Inflammatory macrophage treated with lipopolysaccharide for 4 hours (primary cell): ENCODE measurements at places on chromosomes 1 and 21.

GRCh38 chr21:17460094-17460493 is 52.7 kb upstream of the CXADR start:
- DNase-seq, result no peak

- no peak for DNase-seq
These were observed 148.8 kb upstream of the CAMK1G start for GRCh38 chr1:209434631-209435217.

- no peak for DNase-seq
These were observed 102.5 kb upstream of the CASZ1 start for GRCh38 chr1:10898921-10899320.

GRCh38 chr1:197360068-197360467 is 92.0 kb downstream of the CRB1 start:
- no peak for DNase-seq

DNA sequence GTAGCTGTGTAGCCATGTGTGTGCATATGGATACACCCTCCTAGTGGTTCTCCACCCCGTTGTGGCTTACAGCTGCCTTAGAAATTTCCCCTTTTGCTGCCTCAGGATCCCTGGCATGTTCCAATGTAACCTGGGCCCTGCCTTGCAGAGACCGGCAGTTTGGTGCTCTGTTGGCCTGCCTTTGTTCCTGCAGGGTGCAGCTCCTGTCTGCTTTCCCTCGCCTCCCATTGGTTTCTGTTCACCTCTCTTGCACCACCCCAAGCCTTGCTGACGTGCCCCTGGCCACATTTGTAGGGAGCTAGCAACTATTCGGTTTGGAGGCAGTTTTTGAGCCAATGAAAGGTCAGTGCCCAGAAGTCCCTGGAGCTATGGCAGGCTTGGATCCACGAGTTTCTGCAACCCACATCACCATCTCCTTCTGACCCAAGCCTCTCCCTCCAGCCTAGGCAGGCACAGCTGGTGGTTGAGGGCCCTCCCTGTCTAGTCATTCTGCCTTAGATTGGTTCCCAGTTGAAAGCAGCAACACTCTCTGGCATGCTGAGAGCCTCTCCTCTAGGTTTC is 54.9 kb downstream of the MAB21L3 start:
- no peak for DNase-seq

DNA sequence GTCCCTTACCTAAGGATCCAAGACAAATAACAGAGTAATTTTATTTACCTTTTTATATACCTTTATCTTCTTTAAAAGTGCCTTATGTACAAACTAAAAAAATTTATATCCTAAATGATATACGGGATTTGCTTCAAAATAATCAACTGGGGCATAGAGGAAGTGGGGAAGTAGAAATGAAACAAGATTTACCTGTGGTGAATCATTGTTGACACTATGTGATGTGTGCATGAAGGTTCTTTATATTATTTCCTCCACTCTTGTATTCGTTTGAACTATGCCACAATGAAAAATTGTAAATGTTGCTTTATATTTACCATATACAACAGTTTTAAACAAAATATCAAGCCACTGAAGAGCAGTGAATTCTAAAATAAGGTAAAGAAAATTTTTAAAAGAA is 13.0 kb downstream of the RGS7 start:
- DNase-seq, result no peak

GRCh38 chr1:27005648-27006496 is 6.8 kb downstream of the TENT5B start:
- no peak for DNase-seq

- peak; percentile 74 for DNase-seq
These were observed 917 bp downstream of the KIAA0040 start for GRCh38 chr1:175191659-175192058.

GRCh38 chr1:21670956-21671902 is 2.1 kb upstream of the RAP1GAP start:
- DNase-seq, result no peak

- no peak for DNase-seq
These were observed 68.4 kb upstream of the EDEM3 start for GRCh38 chr1:184823080-184823479.

GRCh38 chr1:70318191-70318590 is 36.3 kb downstream of the ANKRD13C start:
- DNase-seq, result no peak

- no peak for DNase-seq
These were observed 55.2 kb downstream of the SDC3 start for GRCh38 chr1:30853350-30853749.

DNA sequence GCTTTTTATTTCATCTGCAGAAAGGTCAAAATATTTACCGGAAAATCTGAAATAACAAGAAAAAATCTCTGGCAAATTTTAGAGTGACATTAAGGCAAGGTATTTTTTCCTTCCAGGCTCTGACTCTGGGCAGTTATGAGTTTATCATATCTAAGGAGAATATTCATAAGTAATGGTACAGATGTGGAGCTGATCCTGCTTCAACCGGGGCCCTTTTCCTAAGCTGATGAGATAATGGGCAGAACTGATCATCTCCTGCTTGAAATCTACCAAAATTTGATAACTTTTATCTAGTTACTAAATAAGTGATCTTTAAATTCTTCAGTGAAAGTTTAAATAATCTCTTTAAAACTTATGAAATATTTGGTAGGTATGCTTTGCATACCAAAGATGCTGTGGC is 211.6 kb downstream of the COL11A1 start:
- no peak for DNase-seq

DNA sequence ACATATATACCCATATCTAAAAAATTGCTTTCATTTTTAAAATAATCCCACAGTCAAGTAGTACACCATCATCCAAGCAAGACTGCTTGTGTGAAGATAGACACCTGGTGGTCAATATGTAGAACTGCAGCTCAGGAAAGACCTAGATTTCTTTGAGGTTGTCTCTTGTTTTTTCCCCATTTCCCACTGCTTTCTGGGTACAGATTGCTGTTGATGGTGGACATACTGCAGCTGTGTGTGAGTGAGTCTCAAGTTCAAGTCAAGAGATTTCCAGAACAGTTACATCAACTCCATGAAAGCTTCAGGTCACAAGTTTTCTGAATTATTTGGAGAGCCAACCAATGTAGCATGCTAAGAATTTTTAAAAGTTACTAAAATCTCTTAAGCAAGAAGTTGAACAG is 306.4 kb downstream of the DUSP10 start:
- DNase-seq, result peak; percentile 73

GRCh38 chr1:91506071-91506470 is 5.4 kb downstream of the CDC7 start:
- DNase-seq, result no peak

DNA sequence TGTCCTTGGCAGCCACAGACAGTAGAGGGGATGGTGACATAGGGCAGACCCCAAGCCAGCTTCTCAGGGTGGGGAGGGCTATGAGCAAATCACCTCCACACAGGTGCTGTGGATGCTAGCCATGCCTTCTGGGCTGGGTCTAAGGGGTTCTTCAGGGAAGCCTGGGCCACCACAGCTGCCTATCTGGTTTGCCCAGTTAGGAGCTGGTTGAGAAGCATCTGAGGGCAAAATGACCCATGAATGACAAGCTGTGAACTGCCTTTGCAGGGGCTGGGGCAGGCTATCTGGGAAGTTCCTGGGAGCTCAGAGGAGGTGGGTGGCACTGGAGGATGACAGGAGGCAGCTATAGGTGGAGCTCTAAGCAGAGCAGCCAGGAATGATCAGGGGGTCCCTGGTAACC is 10.1 kb upstream of the ARHGEF10L start:
- no peak for DNase-seq

DNA sequence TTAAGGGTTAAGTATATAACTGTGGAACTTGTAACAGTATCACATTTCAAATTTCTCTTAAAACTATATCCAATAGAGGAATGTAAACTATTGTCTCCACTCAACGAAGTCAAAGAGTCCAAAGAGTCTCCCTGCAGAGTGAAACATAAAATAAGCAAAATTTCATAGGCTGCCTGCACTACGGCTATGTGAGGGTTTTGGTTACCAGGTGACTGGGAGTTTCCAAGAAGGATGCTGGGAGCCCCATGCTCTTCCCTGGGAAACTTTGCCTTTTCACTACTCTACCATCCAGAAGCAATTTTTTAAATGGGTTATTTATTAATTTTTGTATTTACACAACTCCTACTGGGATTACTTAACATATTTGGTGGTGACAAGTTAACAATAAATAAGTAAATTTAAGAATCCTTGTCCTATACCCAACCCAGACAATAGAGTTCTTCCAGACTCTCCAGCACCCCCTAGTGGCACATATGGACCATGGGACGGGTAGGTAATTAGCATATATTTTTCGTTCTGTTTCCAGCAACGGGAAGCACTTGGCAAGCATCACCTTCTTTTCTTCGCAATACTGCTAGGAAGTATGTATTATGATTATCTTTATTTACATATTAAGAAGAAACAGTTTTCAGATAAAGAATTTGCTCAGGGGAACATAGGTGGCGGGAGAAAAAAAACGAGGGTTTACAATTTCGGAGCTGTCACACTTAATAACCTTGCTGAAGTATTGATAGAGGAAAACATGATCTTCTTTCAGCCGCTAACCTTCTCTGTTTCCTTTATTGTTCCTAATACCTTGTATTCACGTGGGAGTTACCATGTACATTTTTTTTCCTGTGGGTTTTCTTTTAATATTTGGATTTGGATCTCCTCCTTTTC is 3.5 kb downstream of the FMO2 start:
- peak; percentile 52 for DNase-seq

GRCh38 chr1:26570287-26570686 is 40.7 kb downstream of the RPS6KA1 start:
- DNase-seq, result no peak

- peak; percentile 95 for DNase-seq
These were observed 2.8 kb downstream of the DOP1B start for GRCh38 chr21:36159356-36159921.

GRCh38 chr1:38207906-38208305 is 161.3 kb upstream of the POU3F1 start:
- DNase-seq, result no peak

DNA sequence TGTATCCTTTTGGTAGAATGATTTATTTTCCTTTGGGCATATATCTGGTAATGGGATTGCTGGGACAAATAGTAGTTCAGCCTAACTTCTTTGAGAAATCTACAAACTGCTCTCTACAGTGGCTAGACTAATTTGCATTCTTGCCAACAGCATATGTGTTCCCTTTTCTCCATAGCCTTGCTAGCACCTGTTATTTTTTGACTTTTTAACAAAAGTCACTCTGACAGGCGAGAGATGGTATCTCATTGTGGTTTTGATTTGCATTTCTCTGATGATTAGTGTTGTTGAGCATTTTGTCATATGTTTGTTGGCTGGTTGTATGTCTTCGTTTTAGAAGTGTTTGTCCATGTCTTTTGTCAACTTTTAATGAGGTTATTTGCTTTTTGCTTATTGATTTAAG is 99.8 kb downstream of the UCK2 start:
- DNase-seq, result no peak

GRCh38 chr21:42010507-42011495 is 641 bp upstream of the ZBTB21 start:
- DNase-seq, result peak; percentile 18

GRCh38 chr1:246169019-246169418 is 338.1 kb downstream of the SMYD3 start:
- no peak for DNase-seq

GRCh38 chr1:18950401-18951026 is 6.0 kb downstream of the IFFO2 start:
- peak; percentile 33 for DNase-seq

DNA sequence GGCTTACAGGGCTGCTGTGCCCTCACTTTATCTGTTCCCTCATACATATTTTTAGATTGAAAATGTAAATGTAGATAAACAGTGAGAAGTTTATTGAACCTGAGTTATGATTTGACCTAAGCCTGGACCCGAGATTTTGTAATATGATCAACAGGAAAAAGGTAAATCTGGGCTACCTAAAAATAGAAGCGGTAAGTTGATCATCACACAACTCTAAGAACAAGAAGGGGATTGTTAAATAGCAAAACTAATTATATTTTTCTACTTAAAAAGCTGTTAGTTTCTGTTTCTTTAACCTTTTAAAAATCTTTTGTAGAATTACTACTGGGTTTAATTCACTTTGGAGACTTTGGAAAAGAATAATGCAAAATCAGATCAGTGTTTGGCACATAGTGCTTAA is 35.6 kb downstream of the CAMTA1 start:
- DNase-seq, result no peak

DNA sequence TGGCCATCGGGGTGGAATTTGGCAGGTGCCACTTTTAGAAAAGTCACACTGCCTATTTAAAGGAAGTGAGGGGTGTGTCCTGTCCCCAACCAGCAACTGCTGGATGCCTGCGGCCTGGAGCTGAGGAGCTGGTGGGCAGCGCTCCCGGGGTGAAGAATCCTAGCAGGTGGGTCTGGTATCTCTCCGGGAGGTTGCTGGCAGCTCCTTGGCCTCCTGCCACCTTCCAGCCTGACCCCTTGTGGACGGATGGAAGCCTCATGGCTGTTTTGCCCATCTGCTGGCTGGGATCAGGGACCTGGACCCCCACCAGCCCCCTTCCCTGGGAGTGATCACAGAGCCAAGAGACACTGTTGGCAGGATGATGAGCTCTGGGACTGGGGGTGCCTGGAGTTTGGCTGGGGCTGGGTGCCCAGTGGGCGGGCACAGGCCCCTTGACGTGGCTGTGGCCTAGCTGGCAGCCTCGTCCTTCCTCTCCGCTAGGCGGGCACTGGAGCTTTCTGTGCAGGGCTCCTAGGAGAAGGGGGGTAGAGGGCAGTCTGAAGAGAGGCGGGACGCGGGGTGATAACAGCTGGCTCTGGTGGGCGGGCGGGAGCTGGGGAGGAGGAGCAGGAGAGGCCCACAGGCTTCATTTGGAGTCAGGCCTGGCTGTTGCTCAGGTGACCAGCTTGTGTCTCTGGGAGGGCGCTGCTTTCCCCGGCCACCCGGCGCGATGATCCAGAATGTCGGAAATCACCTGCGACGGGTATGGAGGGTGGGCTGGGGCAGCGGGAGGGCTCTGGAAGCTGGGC is at the start of gene ACOT11:
Gene ACOT11 (plus strand): TSS at position 628 of the 788 bp plus-strand sequence. CDS start 82 bp downstream, at position 710.
- peak; percentile 45 for DNase-seq

DNA sequence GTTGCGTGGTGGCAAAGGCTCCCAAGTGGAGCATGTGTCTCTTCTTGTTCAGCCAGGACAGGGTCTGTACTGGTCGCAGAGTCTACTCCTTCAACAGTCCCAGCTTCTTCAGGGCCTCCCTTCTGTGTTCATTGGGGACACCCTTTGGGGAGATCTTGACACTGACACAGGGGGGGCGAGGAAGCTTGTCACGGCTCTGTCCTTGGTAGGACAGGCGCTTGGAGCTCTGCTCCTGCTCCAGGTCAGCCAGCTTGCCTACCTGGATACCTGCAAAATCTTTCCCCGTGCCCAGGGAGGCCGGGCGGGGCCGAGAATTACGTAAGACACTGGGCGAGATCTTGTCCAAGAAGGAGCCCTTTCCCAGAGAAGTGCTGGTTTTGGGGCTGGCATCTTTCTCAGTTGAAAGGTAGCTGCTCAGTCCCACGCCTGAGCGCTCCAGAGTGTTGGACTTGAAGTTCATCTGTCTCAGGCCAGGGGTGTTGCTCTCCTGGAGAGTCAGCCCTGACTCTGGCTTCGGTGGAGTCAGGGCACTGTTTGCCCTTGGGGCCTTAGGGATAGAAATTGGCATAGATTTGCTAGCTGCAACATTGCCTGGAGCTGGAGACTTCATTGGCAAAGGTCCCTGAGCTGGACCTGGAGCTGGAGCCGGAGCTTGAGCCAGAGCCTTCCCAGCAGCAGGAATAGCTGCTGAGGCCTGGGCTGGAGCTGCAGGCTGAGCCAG is 10.5 kb downstream of the C1orf116 start:
- no peak for DNase-seq

GRCh38 chr1:3890389-3891328 is 9.4 kb downstream of the C1orf174 start:
- DNase-seq, result peak; percentile 93

- DNase-seq, result no peak
These were observed 106.9 kb upstream of the F3 start for GRCh38 chr1:94648225-94649007.

GRCh38 chr1:14347186-14347585 is 251.3 kb upstream of the KAZN start:
- DNase-seq, result no peak
